ENCODE measurements at places on chromosomes 13 and 19. TPM values are rescaled to one million over a fixed set of nuclear protein-coding genes. Genes with fewer than 3 reads are reported as not detected.

Gene MARK4
- 8.7 TPM for total RNA-seq

Gene NMRK2
- not detected for total RNA-seq

Gene SLC7A9
- total RNA-seq: 0.28 TPM

Gene DZIP1
- total RNA-seq: 12.3 TPM

Gene PROZ
- total RNA-seq: not detected

Gene CRTC1
- 3.5 TPM for total RNA-seq

Gene LCP1
- 0.25 TPM for total RNA-seq

Gene LHB
- not detected for total RNA-seq

Gene CYP4F11
- 5.2 TPM for total RNA-seq

Gene PLK5
- not detected for total RNA-seq

Gene CGB7
- total RNA-seq: 0.48 TPM

Gene DUXA
- total RNA-seq: not detected

Gene CEACAM1
- total RNA-seq: 1.7 TPM

Gene CDC42EP5
- total RNA-seq: not detected

Gene NPHS1
- 0.45 TPM for total RNA-seq

Gene PSG3
- total RNA-seq: 0.09 TPM

Gene VSIG10L
- total RNA-seq: 14.8 TPM

Gene GARIN5A
- total RNA-seq: 2.4 TPM

Gene SEMA6B
- 5.8 TPM for total RNA-seq

Gene OVOL3
- 0.45 TPM for total RNA-seq

All from A549 treated with Hydrocortisone at 1 μM for 4 hours (cell line).